ENCODE measurements at places on chromosomes 3 and 15.

- no peak for DNase-seq
Measured at GRCh38 chr3:177681852-177682251, 484.6 kb upstream of the TBL1XR1 start.

DNA sequence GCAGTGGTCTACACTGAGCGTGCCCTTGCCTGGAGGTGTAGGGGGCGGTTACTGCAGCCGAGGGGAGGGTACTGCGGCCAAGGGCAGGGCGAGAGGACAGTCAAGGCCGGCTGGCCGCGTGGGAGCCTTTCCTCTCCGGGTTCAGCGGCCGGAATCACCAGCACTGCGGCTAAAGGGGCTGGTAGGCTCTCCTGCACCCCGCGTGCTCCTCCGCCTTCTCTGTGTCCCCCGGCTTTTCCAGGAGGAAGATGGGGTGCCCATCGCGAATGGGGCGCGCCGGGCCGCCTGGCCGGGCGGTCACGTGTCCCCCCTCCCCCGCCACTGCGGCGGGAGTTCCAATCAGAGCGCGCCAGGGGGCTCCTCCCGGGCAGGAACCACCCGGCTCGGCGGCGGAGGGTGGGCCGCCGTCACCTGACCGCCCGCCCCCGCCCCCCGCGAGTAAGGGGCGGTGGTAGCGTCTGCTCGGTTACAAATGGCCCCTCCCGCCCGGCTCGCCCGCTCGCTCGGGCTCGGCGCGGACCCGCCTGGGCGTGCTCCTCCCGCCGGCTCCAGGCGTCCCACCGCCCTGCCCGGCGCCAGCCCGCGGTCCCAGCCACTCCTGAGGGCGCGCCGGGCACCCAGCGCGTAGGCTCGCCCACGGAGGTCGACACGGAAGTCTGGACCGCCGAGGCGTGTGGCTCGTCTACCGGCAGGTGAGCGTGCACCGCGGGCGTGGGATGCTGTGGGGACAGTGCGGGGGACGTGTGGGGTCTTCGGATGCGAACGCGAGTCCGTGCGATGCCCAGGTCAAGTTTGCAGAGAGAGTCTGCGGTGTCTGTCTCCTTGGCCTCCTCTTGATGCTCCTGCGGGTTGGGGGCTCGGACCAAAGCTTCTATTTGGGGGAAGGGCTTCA is 242.6 kb upstream of the TOPAZ1 start:
- DNase-seq, result no peak

DNA sequence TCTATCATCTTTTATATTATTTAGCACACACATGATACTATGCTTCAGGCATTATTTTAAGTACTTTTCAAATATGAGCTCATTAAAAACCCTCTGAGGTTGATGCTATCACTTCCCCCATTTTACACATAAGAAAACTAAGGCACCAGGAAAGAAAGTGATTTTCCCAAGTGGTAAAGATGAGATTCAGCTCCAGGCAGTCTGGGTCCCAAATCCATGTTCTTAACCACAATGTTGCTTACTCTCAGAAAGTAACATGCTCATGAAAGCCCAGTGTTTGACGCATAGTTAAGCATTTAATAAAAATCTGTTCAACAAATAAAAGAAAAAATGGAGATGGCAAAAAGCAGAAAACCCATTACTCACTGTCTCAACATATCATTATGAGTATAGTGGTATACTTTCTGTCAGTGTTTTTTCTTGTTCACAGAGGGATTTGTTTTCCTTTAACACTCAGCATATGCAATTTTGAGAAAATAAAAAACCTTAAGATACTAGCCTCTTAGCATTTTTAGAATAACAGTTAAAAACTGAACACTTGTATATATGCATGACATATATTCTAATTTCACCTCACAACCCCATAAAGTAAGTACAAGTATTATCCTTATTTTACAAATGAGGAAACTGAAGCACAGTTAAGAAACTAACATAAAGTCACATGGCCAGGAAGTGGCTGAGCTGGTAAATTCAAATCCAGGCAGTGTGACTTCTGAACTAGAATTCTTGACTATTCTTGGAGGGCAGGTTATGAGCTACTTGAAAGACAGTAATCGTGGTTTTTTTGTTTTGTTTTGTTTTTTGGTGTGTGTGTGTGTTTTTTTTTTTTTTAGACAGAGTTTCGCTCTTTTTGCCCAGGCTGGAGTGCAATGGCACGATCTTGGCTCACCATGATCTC is 10.4 kb downstream of the PEAK1 start:
- DNase-seq, result no peak

GRCh38 chr3:186949281-186949982 is 19.1 kb downstream of the ST6GAL1 start:
- DNase-seq, result no peak

- DNase-seq, result no peak
Measured at GRCh38 chr15:49460411-49460941, 37.4 kb downstream of the FGF7 start.

DNA sequence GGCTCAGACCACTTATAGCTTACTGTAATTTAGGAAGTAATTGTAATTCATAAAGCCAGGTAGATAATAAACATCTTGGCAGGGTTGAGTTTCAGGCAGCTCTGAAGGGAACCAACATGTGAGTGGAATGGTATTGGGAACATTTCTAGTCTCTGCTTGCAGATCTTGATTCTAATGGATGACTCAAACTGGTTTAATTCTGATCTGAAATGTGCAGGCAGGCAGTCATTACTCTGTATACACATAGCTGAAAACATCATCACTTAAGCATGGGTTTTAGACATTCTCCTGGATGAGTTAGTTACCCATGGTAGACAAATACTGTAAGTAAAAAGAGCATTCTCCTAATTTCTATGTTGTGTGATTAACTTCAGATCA is 317.0 kb upstream of the TPRG1 start:
- no peak for DNase-seq

GRCh38 chr3:50454481-50455070 is 48.9 kb downstream of the CACNA2D2 start:
- DNase-seq, result no peak

GRCh38 chr3:51879937-51880336 is 4.5 kb upstream of the IQCF5 start:
- DNase-seq, result no peak

GRCh38 chr15:101381671-101382212 is 86.7 kb upstream of the SNRPA1 start:
- DNase-seq, result no peak

DNA sequence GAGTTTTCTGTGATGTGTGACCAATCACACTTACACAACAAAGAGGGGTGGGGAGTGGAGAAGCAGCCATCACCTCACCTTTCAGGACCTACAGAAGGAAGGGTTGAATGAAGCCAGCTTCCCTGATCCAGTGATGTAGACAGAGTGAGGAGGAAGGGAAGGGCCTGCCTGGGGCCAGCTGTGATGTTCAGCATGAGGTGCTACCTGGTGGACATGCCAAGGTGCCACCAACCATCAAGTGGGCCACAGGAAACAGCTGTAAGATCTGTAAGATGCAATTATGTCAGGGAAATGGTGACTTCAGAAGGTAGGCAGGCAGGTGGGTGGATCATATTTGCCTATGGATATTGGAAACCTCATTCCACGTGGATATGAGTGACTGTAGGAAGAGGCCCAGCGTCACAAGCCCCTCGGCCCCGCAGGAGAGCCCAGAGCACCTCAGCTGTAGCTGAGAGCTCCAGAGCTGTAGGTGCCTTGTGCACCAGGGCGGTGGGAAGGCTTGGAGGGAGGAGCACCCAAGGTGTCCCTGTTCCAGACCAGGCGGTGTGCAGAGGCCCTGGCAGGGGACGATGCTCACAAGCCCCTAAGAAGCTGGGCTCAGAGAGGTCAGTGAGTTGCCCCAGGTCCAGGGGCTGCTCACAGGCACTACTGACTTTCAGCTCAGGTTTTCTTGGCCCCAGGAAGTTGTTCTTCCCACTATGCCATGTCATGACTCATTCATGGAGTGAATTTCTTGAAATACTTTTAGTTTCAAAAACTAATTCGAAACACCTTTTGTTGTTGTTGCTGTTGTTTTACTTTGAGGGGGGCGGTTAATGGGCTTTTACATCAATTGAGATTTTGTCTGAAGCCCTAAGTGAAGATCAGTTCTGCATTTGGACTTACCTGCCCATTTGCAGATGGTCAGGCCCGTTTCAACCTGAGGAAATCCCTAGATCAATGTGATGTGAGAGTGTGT is 94.2 kb upstream of the ALDH1A3 start:
- DNase-seq, result no peak

DNA sequence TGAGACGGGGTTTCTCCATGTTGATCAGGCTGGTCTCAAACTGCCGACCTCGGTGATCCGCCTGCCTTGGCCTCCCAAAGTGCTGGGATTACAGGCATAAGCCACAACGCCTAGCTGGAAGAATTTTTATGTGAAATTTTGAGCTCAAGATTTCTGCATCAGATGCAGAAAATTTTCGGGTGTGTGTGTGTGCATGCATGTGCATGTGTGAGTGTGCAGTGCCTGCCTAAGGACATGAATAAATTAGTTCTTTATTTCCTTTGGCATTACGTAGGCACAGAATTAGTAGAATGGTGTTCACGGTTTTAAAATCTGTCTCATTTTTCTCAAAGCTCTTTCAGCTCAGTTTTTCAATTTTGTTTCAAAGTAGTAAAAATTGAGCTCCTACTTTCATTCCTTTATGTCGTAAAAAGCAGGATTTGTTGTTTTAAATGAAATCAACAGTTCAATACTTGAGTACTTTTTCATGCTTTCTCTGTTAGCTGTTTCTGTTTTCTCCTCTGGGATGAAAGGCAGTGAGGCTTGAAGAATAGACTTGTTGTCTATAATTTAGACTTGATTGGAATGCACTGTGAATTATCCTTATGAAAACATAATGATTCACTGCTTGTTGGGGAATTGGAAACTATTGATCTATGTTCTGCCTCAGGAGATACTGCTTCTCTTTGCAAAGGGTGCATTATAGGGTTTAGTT is 23.3 kb upstream of the RAB11A start:
- no peak for DNase-seq

- no peak for DNase-seq
Measured at GRCh38 chr3:108897883-108898282, 55.8 kb downstream of the GUCA1C start.

DNA sequence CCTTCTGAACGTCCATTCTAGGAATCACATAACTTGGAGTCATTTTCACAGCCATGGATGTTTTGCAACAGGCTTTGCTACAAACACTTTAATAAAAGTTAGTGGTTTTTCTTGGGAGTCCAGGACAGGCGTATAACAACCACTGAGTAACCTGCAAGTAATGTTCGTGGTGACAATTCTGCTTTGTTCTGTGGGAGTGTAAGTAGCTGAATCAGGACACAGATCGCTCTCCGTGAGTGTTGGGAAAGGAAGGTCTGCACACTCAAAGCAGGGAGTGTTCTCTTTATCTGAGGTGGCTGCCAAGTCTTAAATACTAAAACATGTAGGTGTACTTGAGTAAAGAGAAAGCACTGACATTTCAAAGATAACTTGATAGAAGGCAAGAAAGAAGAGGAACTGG is 7.9 kb upstream of the BNC1 start:
- DNase-seq, result no peak

- DNase-seq, result no peak
Measured at GRCh38 chr3:169822983-169823382, 10.3 kb upstream of the LRRC34 start.

DNA sequence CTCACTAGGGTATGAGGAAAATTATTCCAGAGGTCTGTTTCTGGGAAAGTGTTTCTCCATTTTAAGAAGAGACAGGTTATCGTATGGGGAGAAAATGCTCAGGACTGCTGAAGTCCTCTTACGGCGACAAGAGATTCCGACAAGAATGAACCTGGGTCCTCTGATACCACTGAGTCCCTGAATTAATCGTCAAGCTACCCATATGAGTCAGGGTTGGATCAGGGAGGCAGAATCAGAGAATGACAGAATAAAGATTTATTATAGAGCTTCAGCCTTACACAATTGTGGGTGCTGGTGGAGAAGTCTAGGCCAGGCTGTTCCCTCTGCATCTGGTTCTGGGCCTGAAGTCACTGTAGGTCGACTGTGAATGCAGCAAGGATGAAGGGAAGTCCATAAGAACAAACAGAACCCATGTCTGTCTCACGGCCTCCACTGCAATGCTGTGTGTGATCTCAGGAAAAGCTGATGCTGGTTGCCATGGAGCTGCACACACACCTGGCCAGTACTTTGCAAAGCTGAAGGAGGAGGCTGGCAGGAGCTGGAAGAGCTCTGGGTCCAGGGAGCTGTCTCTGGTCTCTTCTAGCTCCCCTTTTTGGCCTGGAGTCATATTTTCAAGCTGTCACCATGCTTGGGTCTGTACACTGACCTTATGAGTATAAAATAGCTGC is 83.9 kb downstream of the HHLA2 start:
- no peak for DNase-seq

- no peak for DNase-seq
Measured at GRCh38 chr3:144344925-144345548, 373.4 kb downstream of the DIPK2A start.

GRCh38 chr15:66232267-66232625 is 21.3 kb downstream of the MEGF11 start:
- no peak for DNase-seq

- no peak for DNase-seq
Measured at GRCh38 chr15:68057758-68058157, 3.6 kb downstream of the PIAS1 start.

DNA sequence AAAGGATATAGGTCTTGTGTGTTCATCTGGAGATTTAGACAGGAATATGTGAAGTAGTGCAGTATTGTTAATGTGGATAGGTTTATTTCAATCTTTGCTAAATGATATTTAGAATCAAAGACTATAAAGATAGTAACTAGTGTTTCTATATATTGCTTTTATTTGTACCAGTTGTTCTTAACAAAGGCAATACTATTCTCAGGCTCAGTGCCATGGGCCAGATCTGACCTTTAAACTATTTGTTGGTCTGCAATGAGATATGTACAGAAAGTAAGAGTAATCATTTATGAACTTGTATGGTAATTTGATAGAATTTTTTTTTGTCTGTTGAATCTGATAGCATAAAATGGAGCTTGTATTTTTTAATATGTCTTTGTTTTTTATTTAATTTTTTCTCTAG is 146.7 kb upstream of the AZI2 start:
- DNase-seq, result no peak

DNA sequence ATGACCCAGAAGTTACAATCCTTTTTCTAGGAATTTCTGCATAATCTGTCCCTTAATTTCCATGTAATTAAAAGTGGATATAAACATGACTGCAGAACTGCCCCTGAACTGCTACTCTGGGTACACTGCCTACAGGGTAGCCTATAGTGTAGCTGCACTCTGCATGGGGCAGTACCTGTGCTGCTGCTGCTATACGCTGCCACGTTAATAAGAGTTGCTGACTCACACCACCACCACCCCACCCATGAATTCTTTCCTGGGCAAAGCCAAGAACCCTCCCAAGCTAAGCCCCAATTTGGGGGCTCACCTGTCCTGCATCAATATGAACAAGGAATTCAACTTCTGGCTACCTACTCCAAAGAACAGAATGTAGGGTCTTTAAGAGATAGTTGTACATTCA is 13.9 kb downstream of the HDGFL3 start:
- no peak for DNase-seq

Data from stimulated activated CD4-positive, alpha-beta T cell treated with anti-CD3 and anti-CD28 coated beads, Interleukin-4, amount 100 ng/mL, for 24 hours (primary cell).